Bronchial smooth muscle cell (primary cell): ENCODE measurements at places on chromosomes 13 and 19. TPM values are rescaled to one million over a fixed set of nuclear protein-coding genes. Genes with fewer than 3 reads are reported as not detected.

Gene ZNF681
- 0.16 and 0.17 TPM in 2 replicates for total RNA-seq

Gene RASAL3
- under 0.01 and 0.09 TPM in 2 replicates for total RNA-seq

Gene FAM216B
- total RNA-seq, result not detected in 2 replicates

Gene MEIS3
- 21.4 and 47.4 TPM in 2 replicates for total RNA-seq

Gene CNMD
- total RNA-seq, result not detected in 2 replicates

Gene ZNF492
- 0.16 TPM in 1 of 2 replicates, not detected in the other for total RNA-seq

Gene DAND5
- not detected in 2 replicates for total RNA-seq

Gene VASP
- total RNA-seq, result 18.9 and 32.5 TPM in 2 replicates

Gene C13orf42
- not detected in 2 replicates for total RNA-seq

Gene KIR3DL1
- total RNA-seq, result not detected in 2 replicates

Gene LSR
- 0.47 TPM in 1 of 2 replicates, not detected in the other for total RNA-seq

Gene LRRC25
- total RNA-seq, result 0.16 and 0.34 TPM in 2 replicates

Gene FXYD5
- total RNA-seq, result 16.8 and 28.7 TPM in 2 replicates

Gene ZNF844
- total RNA-seq, result 6.6 and 6.8 TPM in 2 replicates

Gene PLK5
- total RNA-seq, result under 0.01 TPM in 1 of 2 replicates, not detected in the other

Gene MAP2K2
- 192 and 263 TPM in 2 replicates for total RNA-seq

Gene ZFR2
- not detected in 2 replicates for total RNA-seq

Gene CGB5
- total RNA-seq, result 0.16 TPM in 1 of 2 replicates, not detected in the other
